ENCODE measurements at places on chromosomes 13 and 19.
A peak's percentile ranks its signal among the peaks of the same experiment; 100 is the strongest.

DNA sequence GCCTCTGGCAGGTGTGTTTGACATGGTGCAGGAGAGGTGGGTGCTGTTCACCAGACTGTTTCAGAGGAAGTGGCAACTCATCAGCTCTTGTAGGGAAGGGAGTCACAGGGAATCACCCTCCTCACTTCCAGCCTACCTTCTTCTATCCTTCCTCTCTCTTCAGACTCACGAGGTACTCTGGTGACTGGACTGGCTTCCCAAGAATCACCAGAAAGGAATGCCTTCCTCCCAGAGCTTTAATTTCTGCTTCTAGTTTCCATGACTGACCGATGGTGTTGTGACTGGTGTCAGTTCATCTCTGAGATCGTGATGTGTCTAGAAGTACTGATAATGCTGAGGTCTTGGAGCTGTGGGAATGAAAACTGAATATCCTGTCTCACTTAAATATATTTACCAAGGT is 247.3 kb downstream of the KCTD12 start:
- DNase-seq, result no peak

DNA sequence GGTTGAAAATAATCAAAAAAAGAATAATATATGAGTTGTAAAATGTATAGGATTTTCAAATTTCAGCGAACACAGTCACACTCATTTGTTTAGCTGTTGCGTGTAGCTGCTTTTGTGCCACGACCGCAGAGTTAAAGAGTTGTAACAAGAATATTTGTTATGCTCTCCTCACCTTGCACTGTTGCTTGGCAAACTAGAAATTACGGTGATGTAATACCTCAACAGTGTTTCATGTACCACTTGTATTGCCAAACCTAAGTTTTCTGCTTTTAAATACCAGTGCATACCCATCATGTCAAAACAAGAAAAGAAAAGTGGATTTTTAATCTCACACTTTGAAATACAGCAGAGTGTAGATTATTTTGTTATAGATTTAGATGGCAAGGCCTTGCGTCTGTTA is 201.1 kb downstream of the NBEA start:
- no peak for DNase-seq

GRCh38 chr19:10643968-10644259 is 10.2 kb upstream of the ILF3 start:
- no peak for DNase-seq

DNA sequence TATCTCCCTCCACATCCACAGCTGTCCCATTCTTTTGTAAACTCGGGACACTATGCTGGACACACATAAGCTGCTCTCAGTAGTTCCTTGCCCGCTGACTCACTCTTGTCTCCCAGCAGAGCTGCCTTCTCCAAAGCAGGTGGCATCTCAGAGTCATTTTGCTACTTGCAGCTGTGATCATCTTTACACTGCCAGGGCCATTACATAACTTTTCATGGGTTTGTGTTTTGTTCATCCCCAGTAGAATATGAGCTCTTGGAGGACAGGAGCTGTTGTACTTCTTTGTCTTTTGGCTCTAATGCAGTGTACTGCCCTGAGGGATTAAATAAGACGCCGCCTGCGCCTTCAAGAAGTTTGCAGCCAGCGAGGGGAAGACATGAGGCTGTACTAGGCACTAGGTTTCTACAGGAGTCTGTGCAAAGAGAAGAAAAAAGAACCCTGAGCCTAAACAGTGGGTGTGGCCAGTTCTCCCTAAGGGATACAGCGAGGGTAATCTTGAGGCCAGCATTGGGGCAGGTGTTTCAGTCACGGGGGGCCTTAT is 40.8 kb upstream of the GPR183 start:
- no peak for DNase-seq

DNA sequence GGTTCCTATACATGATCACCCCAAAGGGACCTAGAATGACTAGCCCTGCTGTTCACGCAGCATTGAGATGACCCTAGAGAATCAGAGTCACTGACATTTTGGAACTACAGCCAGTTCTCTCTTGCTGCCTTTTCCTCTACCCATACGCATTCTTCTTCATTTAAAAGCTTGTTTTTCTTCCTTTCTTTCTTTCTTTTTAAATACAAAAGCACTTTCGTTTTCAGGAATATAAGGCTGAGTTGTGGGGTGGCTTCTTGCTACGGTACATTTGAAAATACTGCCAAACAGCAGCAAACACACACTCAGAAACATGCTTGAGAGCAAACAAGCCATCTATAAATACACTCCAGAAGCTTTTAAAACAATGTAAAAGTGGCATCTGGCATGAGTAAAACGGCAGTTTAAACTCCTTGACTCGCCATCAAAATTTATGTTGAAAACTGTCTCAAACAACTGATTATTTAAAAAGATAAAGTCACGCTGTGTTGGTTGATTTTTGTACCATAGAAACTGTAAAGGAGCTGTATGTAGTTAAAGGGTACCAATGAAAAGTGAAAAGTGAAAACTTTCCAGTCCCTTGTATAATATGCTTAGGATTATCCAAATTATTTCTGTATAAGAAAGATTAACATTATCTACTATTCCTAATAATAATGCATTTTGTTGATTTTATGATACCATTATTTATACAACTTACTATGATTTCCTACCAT is 95.6 kb downstream of the PCDH9 start:
- no peak for DNase-seq

- DNase-seq, result no peak
These were observed 24.2 kb upstream of the GRWD1 start for GRCh38 chr19:48421548-48421947.

- no peak for DNase-seq
These were observed 2832.4 kb downstream of the PCDH9 start for GRCh38 chr13:64397701-64398100.

GRCh38 chr19:31957711-31958110 is 387.7 kb upstream of the ZNF507 start:
- no peak for DNase-seq

- DNase-seq, result no peak
These were observed 49.3 kb upstream of the VSTM2B start for GRCh38 chr19:29476528-29476927.

DNA sequence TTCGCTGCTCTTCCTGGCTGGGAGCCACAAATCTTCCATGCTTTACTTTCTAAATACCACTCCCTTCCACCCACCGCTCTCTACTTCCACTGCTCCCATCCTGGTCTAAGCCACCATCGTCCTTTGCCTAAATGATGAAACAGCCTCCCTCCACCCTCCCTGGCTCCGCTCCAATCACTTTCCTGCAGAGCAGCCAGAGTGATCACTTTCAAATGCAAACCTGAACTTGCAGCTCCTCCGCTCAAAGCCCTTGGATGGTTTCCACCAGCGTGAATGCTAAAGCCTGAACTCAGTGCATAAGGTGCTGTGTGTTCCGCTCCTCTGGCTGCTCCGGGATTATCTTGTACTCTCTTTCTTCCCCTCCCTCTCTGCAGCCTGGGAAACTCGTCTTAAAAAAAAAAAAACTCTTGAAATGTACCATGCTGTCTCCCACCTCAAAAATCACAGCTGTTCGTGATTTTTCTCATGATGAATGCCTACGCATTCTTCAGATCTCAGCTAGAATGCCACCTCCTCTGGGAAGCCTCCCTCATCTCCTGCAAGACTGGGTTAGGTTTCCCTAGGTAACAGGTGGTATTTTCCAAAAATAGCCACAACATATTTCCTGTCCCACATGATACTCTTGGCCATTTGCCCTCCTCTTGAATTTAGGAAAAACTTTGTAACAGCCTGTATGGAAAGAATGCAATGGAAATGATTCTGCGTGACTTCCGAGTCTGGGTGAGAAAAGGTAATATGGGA is 3.7 kb upstream of the SIN3B start:
- no peak for DNase-seq

DNA sequence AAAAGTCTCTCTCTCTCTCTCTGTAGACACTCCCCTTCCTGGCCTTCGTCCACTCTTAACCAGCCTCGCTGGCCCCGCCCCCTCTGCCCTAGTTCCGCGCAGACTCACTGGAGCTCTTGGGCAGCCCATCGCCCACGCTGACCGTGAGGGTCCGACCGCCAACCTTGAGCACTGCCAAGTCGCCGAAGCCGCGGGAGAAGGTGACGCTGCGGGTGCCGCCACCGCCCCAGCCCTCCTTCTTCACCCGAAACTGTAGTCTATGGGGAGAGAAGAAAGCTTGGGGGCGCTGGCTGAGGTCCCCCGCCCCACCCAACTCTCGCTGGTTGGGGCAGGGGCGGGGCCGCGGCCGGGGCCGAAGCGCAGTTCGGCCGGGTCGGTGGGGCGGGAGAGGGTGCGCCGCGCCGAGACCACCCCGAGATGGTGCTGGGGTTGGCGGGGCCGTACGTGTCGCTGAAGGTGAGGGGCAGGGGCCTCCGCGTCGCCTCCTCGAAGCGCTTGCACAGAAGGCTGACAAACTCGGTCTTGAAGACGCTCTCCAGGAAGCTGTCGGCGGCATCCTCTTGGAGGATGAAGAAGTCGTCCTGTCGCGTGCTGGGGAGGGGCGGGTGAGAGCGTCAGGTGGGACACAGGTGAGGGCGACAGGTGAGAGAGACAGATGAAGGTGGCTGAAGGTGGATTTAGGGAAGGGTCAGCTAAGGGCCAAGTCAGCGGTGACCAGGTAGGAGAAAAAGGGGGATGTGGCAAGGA is 12.6 kb upstream of the ZNF414 start:
- DNase-seq, result peak; percentile 52

GRCh38 chr13:24313439-24313838 is 4.1 kb downstream of the C1QTNF9 start:
- no peak for DNase-seq

DNA sequence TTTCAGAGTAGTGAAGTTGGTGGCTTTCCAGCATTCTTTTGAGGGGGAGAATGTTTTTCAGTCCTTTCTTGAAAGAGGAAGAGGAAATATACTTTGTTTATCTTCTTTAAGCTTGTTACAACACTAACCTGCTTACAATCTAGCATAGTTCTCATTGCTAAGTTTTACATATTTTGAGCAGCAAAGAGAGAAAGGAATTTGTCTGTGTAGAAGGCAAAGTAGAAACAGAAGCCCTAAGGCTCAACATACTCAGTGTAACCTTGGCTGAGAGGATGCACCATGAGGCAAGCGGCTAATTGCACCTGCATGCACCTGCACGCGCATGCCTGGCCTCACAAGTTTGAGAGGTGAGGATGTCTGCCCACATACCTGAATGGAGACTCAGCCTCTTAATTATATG is 2.2 kb downstream of the FRY start:
- no peak for DNase-seq

- no peak for DNase-seq
These were observed 313.4 kb upstream of the TMTC4 start for GRCh38 chr13:100987948-100988347.

GRCh38 chr19:38025909-38026307 is 118.9 kb downstream of the SIPA1L3 start:
- no peak for DNase-seq

- DNase-seq, result no peak
These were observed 146.2 kb downstream of the ABCC4 start for GRCh38 chr13:95155093-95155492.

- peak; percentile 44 for DNase-seq
These were observed 77.3 kb downstream of the DHRS12 start for GRCh38 chr13:51726446-51727193.

DNA sequence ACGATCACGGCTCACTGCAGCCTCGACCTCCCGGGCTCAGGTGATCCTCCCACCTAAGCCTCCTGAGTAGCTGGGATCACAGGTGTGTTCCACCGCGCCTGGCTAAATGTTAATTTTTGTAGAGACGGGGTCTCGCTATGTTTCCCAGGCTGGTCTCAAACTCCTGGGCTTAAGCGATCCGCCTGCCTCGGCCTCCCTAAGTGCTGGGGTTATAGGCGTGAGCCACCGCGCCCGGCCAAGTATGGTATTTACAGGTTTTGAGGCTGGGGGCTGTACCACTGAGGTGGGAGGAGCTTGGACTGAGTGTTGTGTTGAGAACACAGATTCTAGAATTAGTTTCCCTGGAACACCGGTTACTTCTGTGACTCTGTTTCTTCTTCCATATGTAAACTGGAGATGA is 452 bp upstream of the PPM1N start:
- DNase-seq, result no peak

DNA sequence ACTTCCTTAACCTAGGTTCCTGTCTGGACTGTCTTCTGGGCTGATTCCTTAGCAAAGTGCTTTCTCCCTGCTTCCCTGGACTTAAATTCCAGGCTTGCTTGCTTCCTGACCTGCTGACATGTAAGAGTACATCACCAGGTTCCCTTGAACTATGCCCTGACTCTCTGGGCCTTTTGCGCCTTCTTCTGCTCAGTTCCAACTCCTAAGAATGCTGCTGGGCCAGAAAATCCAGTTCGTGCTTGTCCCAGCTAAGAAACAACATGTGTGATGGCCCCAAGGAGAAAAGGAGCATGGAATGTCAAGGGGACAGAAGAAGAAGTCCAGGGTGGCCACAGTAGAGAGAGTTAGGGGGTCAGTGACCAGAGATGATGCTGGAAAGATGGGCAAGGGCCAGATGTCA is 42.6 kb upstream of the MBNL2 start:
- DNase-seq, result no peak

- DNase-seq, result no peak
These were observed 36.8 kb downstream of the RAB20 start for GRCh38 chr13:110524541-110525257.

DNA sequence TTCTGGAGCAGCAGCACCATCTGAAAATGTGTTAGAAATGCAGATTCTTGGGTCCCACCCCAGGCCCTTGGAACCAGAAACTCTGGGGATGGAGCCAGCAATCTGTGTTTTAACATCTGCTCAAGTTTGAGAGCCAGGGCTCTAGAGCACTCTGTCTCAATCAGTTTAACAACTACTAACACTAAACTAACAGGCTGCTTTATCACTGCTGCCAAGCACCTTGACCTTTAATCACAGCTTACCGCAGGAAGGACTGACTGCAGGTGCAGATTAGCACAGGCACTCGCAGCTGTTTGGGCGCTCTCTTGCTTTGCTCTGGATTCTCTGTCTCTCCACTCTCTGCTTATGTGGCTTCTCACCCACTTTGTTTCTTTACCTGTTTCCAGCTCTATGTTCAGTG is 163.5 kb downstream of the MTUS2 start:
- DNase-seq, result no peak

- no peak for DNase-seq
These were observed 8.2 kb downstream of the ZNF439 start for GRCh38 chr19:11856596-11857250.

GRCh38 chr19:2500841-2501261 is 24.9 kb downstream of the GADD45B start:
- no peak for DNase-seq

- peak; percentile 33 for DNase-seq
These were observed 43.1 kb downstream of the ZNF726 start for GRCh38 chr19:23957660-23958281.

- DNase-seq, result no peak
These were observed 11.0 kb downstream of the CYTH2 start for GRCh38 chr19:48480183-48480557.

DNA sequence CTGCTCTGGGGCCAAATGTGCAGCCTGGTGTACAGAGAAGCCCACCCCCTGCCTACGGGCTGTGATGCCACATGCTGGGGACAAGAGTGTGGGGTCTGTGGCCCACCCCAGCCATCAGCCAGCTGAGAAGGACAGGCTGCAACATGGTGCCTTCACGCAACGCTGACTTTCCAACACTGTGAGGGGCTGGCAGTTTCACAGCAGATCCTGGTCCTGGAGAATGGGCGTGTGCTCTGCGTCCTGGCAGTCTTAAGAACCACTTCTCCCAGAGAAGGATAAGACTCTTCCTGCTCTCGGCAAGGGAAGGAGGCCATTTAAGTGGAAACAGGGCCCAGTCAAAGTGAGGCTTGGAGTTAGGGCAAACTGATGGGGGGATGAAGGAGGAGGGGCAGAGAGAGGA is 4.6 kb downstream of the LRRC4B start:
- no peak for DNase-seq
